ENCODE measurements at places on chromosomes 7 and 10.

- no peak overlapping the region for H3K4me3 ChIP-seq
- no peaks in the 10 kb centered on the region for H3K27me3 ChIP-seq
- no peaks in the 10 kb centered on the region for H3K4me1 ChIP-seq
- H3K27ac ChIP-seq: no peak overlapping the region
- no peak for DNase-seq
Measured at GRCh38 chr10:97892939-97893338, 43.3 kb downstream of the GOLGA7B start.

GRCh38 chr7:94043299-94043698 is 39.1 kb upstream of the BET1 start:
- no peak overlapping the region for H3K27ac ChIP-seq
- H3K4me3 ChIP-seq: no peak overlapping the region
- no peaks in the 10 kb centered on the region for H3K27me3 ChIP-seq
- DNase-seq: no peak

DNA sequence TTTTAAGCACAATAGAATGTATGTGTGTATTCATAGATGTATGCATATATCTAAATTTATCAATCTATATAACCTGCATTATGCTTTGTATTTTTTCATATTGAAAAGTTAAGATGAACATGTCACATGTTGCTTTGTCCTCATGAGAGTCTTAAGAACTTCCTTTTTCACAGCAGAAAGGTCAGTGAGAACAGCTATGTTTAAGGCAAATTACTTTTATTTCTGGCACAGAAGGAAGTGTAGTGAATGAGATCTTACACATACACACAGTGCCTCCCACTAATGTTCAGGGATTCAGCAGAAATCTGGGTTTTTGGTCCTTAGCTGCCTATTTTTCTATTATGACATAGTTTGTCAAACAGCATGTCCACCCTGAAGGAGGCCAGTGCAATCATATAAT is 134.8 kb downstream of the TMEM26 start:
- no peaks in the 10 kb centered on the region for H3K4me1 ChIP-seq
- no peaks in the 10 kb centered on the region for H3K36me3 ChIP-seq
- H3K4me3 ChIP-seq: no peak overlapping the region
- no peak for DNase-seq
- no peaks in the 10 kb centered on the region for H3K27me3 ChIP-seq

GRCh38 chr10:128305601-128306345 is 179.6 kb upstream of the MKI67 start:
- H3K27me3 ChIP-seq: no peaks in the 10 kb centered on the region
- DNase-seq: no peak
- no peak overlapping the region for H3K4me3 ChIP-seq
- H3K36me3 ChIP-seq: no peaks in the 10 kb centered on the region
- no peak overlapping the region for H3K27ac ChIP-seq

GRCh38 chr10:49138361-49138891 is 4.6 kb upstream of the FAM170B start:
- H3K27me3 ChIP-seq: no peaks in the 10 kb centered on the region
- no peak overlapping the region for H3K27ac ChIP-seq
- DNase-seq: no peak

DNA sequence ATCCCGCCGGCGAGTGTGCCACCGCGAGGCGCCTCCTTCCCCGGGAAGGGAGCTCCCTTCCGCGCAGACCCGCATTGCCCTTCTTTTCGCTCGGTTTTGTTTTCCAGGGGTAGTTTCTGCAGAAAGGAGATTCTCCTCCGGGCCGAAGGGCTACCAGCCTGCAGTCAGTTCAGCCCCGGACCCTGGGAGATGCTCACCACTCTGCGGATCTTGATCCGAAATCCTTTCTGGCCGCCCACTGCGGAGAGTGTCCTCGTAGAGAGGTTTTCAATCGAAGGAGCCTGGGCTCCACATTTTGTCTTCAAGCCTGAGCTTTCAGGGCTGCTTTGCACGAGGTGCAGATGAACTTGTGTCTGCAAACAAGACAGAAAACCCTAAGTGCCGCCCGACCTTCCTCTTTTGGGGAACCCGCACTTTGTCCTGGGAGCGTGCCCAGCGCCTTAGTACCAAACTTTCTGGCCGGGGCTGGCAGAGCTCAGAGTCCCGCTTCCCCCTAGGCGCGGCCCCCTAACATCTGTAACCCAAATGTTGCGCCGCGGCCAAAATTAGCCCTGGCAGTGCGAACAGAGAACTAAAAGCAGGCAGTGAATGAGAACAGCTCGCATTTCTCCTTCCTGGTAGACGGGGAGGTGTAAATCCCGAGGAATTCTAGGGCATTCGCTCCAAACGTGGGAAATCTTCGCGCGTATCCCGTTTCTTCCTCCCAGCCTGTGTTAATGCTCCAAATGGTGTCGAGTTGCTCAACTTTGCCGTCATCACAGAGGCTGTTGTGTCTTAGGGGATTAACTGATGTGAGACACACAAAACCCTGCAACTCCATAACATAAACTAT is 6.7 kb upstream of the EN2 start:
- peaks cover 15% of the 10 kb centered on the region for H3K4me1 ChIP-seq
- H3K4me3 ChIP-seq: no peak overlapping the region

DNA sequence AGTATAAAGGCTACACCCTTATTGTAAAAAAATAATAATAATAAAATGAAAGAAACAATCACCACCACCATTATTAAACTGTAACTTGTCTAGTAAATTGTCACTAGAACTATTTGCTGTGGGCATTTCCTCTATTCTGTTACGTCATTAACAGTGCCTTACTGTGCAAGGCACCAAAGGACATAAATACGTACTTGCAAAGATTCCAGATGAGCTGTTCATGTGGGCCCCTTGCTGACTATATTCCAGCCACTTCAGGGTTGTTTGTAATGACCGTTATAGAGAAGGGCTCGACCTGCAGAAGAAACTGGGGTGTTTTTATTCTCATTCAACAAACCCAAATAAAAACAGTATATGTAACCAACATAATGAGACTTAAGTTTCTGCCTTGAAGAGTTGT is 60.4 kb downstream of the KLRG2 start:
- no peak overlapping the region for H3K27ac ChIP-seq
- no peak overlapping the region for H3K4me3 ChIP-seq
- no peaks in the 10 kb centered on the region for H3K4me1 ChIP-seq
- H3K27me3 ChIP-seq: no peaks in the 10 kb centered on the region
- H3K36me3 ChIP-seq: no peaks in the 10 kb centered on the region
- DNase-seq: no peak

DNA sequence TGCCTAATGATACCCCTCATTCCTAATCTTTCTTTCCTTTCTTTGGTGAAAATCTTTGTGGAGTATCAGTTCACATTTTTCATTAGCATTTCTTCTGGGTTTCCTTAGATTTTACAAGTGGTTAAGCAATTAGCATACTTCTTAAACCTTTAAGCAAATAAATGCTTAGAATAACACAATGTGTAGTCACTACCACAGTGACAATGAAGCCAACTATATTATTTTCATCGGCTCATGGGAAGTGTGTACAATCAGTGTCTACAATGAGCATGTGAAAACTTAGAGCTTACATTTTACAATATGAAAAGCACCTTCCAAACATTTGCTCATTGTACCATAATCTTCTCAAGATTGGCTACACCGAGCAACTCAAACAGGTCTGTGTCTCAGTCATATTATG is 176.2 kb upstream of the PLXNA4 start:
- no peak overlapping the region for H3K4me3 ChIP-seq
- H3K27ac ChIP-seq: no peak overlapping the region
- no peaks in the 10 kb centered on the region for H3K36me3 ChIP-seq
- no peaks in the 10 kb centered on the region for H3K27me3 ChIP-seq

DNA sequence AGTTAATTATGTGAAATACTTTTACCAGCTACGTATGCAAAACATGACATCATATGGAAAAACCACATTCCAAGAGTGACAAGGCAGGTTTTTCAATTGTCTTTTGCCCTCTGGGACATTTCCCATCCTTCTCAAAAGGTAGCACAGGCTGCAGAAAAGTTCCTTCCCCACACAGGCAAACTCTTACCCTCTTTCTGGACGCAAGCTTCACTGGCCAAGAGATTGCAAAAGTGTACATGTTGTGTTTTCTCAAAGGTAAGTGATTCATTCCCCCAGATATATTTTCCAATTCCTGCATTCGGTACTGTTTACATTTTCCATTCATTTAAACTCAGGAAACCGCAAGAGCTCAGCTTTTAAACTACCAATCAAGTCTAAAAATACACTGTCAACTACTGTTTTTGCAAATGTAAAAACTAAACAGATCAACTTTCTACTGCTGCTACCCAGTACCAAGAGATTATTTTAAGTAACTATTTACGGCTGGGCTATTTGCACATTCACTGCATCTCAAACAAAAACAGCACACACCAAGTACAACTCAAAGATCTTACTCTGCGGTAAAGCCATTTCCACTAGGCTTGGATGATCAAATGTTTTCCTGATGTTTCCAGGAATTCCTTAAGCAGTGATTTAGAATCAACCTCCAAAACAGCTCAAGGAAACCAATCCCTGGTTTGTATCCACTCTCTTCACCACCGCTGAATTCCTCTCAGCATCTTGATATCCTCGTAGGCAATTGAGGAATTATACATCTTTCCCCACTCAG is 233.6 kb upstream of the CCDC6 start:
- peak overlapping the region; percentile 26 for H3K27ac ChIP-seq
- H3K36me3 ChIP-seq: no peaks in the 10 kb centered on the region
- H3K27me3 ChIP-seq: no peaks in the 10 kb centered on the region
- no peak for DNase-seq
- peaks cover 22% of the 10 kb centered on the region for H3K4me1 ChIP-seq

DNA sequence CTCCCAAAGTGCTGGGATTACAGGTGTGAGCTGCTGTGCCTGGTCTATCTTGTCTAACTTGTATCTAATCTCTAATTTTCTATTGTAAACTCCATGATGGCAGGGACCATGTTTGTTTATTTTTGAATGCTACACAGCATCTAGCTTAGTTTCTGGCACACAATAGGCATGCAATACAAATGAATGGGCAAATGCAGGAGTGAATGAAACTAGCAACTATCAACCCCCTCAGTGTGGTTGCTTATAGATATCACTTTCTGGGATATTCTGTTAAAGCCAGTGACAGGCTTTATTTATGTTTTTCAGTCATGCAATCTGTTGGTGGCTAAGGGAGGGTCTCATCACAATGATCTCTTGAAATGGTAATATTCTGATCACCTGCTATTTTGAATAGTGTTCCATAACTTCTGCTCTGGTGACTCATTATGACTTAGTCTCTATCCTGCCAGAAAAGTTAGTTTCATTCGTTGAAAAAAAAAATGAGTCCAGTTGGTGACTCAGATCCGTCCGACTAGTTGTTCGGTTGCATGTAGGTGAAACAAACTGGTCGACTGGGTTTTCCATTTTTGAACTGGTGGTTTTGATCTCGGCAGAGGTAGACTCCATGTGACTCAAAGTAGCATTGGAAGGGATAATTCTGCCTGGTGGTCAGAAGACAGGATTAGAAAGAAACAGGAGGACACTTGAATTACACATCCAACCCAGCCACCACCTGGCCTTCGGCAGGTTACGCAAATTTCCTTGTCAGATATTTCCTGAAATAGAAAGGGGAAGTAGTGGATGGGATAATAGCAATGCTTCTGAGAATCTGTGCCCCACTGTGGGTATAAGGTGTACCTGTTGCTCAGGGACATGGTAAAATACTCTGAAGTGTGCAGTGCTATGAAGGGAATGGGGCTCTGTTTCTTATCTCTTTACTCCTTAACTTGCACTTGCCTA is 76.8 kb downstream of the GATA3 start:
- H3K4me3 ChIP-seq: no peak overlapping the region
- H3K4me1 ChIP-seq: no peaks in the 10 kb centered on the region
- no peaks in the 10 kb centered on the region for H3K36me3 ChIP-seq
- DNase-seq: no peak
- no peaks in the 10 kb centered on the region for H3K27me3 ChIP-seq
- H3K27ac ChIP-seq: no peak overlapping the region

DNA sequence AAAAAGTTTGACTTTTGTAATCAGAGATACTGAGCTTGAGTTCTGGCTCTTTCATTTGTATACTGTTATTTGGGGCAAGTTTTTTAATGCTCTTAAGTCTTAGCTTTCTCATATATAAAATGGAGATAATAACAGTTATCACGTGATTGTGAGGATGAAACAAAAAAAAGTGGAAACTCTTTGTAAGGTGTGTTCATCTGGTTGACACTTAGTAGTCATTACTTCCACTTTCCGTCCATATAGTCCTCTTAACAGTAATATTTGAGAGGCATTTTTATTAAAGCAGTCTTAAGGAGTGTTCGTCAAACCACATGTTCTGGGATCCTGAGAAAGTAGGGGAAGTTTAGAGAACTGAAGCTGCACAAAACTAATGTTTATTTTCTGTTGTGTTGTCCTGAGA is 65.6 kb downstream of the PTEN start:
- no peaks in the 10 kb centered on the region for H3K27me3 ChIP-seq
- no peaks in the 10 kb centered on the region for H3K36me3 ChIP-seq
- DNase-seq: no peak
- no peak overlapping the region for H3K27ac ChIP-seq

GRCh38 chr7:842431-843031 is 10.3 kb downstream of the SUN1 start:
- H3K36me3 ChIP-seq: no peaks in the 10 kb centered on the region
- no peak overlapping the region for H3K4me3 ChIP-seq
- no peak overlapping the region for H3K27ac ChIP-seq
- no peaks in the 10 kb centered on the region for H3K27me3 ChIP-seq

- DNase-seq: no peak
- no peak overlapping the region for H3K4me3 ChIP-seq
- H3K27ac ChIP-seq: no peak overlapping the region
- no peaks in the 10 kb centered on the region for H3K27me3 ChIP-seq
- H3K36me3 ChIP-seq: no peaks in the 10 kb centered on the region
Measured at GRCh38 chr10:111113961-111114757, 37.3 kb downstream of the ADRA2A start.

GRCh38 chr10:62687230-62687748 is 117.2 kb upstream of the ADO start:
- H3K27ac ChIP-seq: no peak overlapping the region
- no peaks in the 10 kb centered on the region for H3K27me3 ChIP-seq
- no peak for DNase-seq
- H3K4me3 ChIP-seq: no peak overlapping the region

DNA sequence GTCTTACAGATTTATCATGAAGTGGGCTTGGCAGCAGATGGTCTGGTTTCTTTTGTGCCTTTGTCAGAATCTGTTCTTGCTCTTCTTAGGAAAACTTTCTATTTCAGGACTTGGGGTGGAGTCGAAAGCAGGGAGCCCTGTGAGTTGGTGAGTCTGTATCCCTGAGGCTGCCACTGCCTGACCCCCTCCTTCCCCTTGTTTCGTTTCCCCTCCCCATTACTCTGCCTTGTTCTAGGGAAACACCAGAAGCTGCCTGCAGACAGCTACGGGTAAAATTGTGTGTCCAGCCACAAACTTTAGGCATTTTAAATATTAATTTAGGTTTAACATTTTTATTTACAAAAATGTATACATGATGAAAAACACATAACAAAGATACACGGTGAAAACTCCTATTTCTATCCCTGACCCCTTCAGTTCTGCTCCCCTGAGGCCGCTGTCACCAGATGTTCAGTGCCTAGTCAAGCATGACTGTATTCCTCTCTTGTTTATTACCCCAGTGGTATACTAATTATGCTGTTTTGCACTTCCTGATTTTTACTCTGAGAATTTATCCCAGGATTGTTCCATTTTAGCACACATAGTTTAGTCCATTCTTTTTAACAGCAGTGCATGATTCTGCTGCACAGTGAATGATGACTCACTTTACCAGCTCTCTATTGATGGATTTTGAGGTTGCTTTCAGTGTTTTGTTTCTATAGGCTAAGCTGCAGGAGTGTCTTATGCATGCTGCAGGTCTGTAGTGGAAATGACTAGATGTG is 9.1 kb downstream of the TSPAN14 start:
- H3K27me3 ChIP-seq: no peaks in the 10 kb centered on the region
- no peak for DNase-seq
- H3K27ac ChIP-seq: peak overlapping the region; percentile 12

Measured in testis (tissue), 5 donors.